RWPE1 (cell line): ENCODE measurements at places on chromosomes 6 and 20.
A peak's percentile ranks its signal among the peaks of the same experiment; 100 is the strongest.

- DNase-seq = peak; percentile 26
Measured at GRCh38 chr6:27178407-27178730, 69.1 kb upstream of the PRSS16 start.

- DNase-seq = no peak
Measured at GRCh38 chr6:73088138-73088813, 137.0 kb downstream of the KHDC1L start.

DNA sequence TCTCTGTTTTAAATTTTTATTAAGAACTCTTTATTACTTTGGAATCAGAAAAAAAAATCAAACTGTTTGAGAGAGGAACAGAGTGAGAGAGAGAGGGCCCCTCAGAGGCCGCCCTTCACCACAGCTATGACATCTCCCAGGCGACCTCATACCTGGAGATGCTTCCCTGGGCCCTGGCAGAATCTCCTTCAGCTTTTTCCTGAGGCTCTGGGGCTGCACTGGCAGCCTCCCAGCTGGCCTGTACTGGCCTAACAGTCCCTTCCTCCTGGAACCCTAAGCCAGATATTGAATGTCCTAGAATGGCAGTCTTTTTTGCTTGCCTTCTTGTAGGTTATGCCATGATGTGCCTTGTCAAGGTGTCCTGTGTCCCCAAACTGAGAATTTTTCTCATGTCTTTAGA is 13.7 kb downstream of the ABHD12 start:
- DNase-seq = no peak

- no peak for DNase-seq
Measured at GRCh38 chr6:69012211-69012610, 377.1 kb downstream of the ADGRB3 start.

- no peak for DNase-seq
Measured at GRCh38 chr6:44133981-44134711, 6.8 kb downstream of the TMEM63B start.

DNA sequence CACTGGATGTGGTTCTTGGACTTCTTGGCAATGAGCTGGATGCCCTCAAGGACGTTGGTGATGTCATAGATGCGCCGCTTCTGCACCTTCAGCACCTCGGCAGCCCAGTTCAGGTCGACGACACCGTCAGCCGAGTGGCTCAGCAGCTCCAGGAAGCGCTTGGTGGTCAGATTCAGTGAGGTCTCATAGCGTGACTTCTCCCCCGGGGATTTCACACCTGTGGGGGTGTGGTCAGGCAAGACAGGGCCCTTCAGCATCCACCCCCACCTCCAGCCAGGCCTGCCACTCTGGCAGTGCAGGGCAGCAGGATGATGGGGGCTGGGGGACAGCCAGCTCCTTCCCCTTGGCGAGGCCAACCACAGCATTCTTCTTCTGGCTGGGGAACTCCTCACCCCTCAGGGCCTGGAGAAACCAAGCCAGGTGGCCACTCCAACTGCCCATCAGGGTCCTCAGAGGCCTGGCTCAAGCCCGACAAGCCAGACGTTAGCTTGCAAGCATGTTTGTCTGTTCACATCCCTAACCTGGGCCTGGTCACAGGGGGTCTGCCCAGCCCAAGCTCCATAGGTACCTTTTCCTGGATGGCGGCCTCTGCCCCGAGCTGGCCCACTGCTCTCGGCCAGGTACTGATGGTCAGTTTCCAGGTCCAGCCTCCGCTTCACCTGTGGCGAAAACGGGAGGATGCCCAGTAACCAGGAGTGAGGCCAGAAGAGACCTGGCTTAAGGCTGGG is 5.7 kb upstream of the NECAB3 start:
- no peak for DNase-seq

DNA sequence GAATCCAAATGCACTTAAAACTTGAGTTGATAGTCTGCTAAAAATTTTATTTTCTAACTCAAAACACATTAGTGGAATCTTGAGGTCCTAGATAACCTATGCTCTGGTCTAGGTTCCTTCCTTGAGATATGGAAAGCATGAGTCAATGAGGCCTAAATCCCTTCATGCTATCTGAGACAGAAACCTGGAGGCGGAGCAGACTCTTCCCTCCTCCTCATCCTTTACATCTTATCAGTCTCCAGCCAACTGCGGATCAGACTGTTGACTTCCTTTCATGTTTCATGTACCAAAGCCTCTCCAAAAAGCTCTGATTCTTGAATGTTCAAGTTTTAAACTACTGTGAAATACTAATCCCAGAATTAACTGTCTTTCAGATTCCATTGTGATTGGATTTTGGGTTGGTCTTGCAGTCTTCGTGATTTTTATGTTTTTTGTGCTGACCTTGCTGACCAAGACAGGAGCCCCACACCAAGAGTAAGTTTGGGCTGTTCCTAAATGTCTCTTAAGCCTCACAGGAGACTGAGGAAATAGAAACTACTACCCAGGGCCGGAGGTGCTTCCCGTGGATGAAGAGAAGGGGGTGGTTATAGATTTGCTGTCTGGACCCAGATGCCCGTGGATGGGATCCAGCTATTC is 29.1 kb downstream of the MRAP2 start:
- DNase-seq = no peak

DNA sequence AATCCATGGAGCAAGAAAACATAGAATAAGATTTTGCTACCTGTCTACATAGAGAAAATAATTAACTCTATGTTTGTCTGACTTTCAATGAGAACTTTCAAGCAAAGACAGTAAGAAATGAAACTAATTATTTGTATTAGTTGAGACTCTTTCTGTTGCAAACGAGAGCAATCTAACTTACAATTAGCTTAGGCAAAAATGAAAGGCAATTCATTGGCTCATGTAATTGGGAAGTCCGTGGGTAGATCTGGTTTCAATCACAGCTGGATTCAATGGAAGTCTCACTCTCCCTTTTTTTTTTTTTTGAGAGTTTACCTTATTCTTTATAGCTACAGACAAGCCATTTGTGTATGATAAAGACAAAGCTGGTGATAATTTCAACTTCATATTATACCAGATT is 68.2 kb upstream of the STXBP5 start:
- DNase-seq = no peak
